ENCODE measurements at places on chromosomes 4 and X.

DNA sequence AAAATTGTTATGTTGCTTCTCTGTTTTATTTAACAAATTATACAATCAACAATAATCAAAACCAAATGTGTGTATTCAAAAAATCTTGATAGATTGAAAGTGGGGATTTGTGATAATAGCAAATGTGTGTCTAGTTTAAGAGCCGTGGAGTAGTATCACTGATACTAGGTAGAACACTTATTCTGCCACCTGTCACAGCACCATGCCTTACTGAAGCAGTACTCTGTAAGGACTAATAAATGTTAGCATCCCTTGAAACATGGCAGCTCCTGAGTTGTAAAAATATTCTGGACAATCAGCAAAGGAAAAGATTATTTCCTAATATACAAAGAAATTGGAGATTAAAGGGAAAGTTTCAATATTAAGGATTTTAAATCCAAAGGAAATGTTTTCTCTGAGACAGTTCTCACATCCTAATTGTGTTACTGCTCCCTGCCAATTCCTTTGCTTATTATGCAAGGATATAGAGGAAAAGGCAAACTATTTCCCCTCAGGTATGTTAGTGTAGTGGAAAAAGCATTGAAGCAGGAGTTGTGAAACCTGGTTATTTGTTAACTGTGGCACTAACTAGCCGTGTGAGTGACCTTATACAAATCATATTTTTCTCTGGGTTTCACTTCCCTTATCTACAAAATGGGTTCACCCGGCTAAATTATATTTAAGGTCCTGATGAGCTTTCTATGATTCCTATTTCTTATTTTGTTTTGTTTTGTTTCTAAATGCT, 303.1 kb downstream of the ARHGAP24 start:
- no peak for DNase-seq

- no peak for DNase-seq
Measured at GRCh38 chr4:189613207-189613606, 327.5 kb upstream of the FRG1 start.

DNA sequence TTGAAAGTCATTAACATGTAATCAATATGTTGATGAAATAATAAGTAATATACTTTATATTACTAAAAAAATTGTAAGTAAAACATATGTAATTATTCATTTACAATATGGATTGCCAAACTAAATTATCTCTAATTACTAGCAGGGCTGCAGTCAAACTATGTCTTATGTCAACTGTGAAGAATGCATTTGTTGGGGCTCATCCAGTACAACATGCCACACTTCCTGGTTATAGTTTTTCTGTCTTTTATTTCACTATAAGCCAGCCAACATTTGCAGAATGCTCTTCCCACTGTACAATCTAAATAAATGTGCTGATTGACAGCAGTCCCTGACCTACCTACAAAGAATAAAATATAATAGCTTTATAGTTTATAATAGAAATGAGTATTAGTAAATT, 975.4 kb upstream of the NDST4 start:
- DNase-seq = no peak

- DNase-seq = no peak
Measured at GRCh38 chr4:139773560-139774318, 108.1 kb downstream of the MGST2 start.

DNA sequence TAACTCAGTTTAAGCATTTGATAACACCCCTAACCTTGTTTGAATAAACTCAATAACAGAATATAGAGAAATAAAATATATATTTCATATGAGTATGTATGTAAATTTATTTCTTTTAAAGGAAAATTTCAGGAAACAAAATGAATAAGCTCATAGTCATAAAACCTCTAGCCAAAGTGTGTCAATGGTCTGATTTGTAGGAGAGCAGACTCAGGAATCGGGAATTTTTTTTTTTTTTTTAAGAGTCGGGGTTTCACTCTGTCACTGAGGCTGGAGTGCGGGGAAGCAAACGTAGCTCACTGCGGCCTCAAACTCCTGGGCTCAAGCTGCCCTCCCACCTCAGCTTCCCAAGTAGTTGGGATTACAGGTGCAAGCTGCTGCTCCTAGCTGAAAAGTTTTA, 2.4 kb downstream of the PKD2 start:
- DNase-seq = no peak

GRCh38 chrX:137999552-137999951, 433.6 kb downstream of the ZIC3 start:
- no peak for DNase-seq

DNA sequence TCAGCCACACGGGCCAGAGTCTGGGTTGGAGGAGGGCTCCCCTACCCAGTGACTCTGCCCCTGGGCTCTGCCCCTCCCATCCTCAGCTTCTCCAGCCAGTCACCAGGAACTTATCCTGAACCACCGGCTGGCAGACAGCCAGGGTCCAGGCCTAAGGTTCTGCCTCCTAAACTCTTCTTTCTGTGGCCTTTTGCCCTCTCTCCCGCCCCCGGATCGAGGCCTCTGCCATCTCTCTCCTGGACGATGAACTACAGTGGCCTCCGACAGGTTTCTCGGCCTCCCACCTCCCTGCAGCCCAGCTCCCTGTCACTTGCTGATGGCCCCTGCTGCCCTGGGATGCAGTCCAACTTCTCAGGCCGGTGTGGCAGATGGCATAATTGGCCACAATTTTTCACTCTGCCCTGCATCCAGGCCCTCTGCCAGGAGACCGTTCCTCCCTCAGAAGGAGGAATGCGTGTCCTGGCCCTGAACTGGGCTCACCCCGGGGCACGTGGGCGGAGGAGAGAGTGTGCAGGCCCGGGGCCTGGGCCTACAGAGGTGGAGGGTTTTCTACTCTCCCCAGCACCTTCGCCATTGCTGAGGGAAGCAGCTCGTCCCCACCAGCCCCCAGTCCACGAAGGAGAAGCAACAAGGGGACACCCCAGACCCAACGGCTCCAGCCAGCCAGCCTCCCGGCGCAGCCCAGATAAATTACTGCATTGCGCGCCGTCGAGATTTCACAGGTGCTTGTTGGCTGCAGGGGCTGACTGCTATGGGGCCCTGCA, 81.9 kb upstream of the LRPAP1 start:
- DNase-seq = no peak

Data from activated B cell treated with CpG ODN at 0.5 μM for 24 hours (primary cell).